HCT116 (cell line): ENCODE measurements at places on chromosomes 4 and X. TPM values are rescaled to one million over a fixed set of nuclear protein-coding genes. Genes with fewer than 3 reads are reported as not detected.

Gene PRKG2
- total RNA-seq, result 2.1 TPM

Gene MPP1
- total RNA-seq, result 13.1 TPM

Gene AKAP4
- not detected for total RNA-seq

Gene KDM5C
- 72.9 TPM for total RNA-seq

Gene BMX
- total RNA-seq, result not detected

Gene BCORL1
- 30.8 TPM for total RNA-seq

Gene BCLAF3
- 5.3 TPM for total RNA-seq

Gene NEXMIF
- not detected for total RNA-seq
